Kidney (tissue), 22 donors: ENCODE measurements at places on chromosomes 5 and 9. TPM values are rescaled to one million over a fixed set of nuclear protein-coding genes. Genes with fewer than 3 reads are reported as not detected.

Gene CCL19
- total RNA-seq, result 60.8 TPM

Gene TGFBR1
- 50.8 TPM for total RNA-seq

Gene SLC34A3
- total RNA-seq, result 0.13 TPM

Gene PPP6C
- 43.9 TPM for total RNA-seq

Gene FBP2
- not detected for total RNA-seq

Gene RASGEF1C
- 0.16 TPM for total RNA-seq

Gene IL4
- total RNA-seq, result not detected

Gene TSSK1B
- total RNA-seq, result 0.13 TPM

Gene NOXA1
- 21.8 TPM for total RNA-seq

DNA sequence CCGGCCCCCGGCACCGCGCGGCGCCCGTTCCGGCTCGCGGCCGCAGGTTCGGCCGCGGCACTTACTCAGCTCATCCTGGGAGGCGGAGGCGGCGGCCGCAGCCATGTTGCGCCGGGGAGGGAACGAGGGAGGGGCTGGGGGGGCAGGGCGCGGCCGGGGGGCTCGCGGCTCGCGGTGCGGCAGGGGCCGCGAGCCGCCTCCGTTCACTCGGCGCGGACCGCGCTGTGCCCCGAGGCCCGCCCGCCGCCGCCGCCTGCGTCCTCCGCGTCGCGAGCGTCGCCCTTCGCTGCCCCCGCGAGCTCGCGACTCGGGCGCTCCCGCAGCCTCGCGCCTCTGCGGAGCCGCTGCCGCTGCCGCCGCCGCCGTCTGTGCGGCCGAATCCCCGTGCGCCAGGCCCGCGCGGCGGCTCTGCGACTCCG, 735 bp downstream of the ECPAS start:
- no peak overlapping the region for H3K4me3 ChIP-seq
- H3K4me1 ChIP-seq, result peaks cover 2% of the 10 kb centered on the region
- H3K27me3 ChIP-seq, result no peaks in the 10 kb centered on the region
- no peaks in the 10 kb centered on the region for H3K36me3 ChIP-seq
- H3K27ac ChIP-seq, result no peak overlapping the region

DNA sequence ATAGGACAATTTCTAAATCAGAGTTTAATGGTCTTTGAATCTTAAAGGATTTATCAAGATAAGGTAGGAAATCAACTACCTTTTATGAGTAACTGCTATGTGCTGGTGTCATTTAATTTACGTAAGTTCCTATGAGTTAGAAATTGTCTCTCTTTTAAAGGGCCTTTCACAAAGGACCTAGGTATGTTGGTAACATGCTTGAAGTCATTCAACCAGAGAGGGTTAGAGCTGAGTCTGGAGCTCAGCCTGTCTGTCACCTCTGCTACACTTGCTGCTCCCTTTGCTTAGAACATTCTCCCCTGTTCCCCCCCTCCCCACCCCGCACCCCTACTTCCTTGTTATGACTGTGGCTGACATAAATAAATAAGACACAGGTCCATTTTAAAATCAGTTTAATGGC, 190.3 kb upstream of the SEMA6A start:
- no peak overlapping the region for H3K27ac ChIP-seq
- no peak for DNase-seq
- H3K36me3 ChIP-seq, result no peaks in the 10 kb centered on the region
- H3K27me3 ChIP-seq, result no peaks in the 10 kb centered on the region
- H3K4me3 ChIP-seq, result no peak overlapping the region
- H3K4me1 ChIP-seq, result no peaks in the 10 kb centered on the region

GRCh38 chr5:176596689-176597416, 13.1 kb downstream of the GPRIN1 start:
- H3K4me1 ChIP-seq, result no peaks in the 10 kb centered on the region
- no peaks in the 10 kb centered on the region for H3K36me3 ChIP-seq
- H3K4me3 ChIP-seq, result no peak overlapping the region

DNA sequence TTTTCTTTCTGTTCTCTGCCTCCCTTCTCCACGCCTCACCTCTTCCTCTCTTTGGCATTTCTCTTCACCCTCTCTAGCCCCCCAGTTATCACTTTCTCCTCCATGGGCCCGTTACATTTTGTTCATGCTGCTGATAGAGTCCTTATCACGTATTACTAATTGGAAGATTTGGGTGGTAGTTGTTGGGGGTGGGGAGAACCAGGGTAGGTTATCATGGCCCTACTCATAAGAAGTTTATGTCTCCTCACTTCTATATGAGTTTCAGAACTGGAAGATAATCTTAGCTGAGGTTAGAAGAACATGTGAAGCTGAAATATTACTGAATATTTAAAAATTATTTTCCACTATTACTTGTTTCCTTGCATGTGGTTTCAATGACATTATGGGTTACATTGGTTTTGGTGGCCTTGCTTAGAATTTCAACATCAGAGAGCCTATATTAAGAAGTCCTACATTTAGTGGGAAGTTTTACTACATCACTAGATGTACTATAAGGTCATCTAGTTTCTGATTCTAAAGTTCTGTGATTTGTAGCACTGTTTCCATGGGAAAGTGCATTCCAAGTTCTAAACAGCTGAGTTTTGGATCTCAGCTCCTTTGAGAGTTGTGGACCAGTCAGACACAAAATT, 36.8 kb downstream of the PIP5K1B start:
- no peaks in the 10 kb centered on the region for H3K36me3 ChIP-seq
- DNase-seq, result no peak
- H3K27me3 ChIP-seq, result no peaks in the 10 kb centered on the region
- H3K4me3 ChIP-seq, result no peak overlapping the region

DNA sequence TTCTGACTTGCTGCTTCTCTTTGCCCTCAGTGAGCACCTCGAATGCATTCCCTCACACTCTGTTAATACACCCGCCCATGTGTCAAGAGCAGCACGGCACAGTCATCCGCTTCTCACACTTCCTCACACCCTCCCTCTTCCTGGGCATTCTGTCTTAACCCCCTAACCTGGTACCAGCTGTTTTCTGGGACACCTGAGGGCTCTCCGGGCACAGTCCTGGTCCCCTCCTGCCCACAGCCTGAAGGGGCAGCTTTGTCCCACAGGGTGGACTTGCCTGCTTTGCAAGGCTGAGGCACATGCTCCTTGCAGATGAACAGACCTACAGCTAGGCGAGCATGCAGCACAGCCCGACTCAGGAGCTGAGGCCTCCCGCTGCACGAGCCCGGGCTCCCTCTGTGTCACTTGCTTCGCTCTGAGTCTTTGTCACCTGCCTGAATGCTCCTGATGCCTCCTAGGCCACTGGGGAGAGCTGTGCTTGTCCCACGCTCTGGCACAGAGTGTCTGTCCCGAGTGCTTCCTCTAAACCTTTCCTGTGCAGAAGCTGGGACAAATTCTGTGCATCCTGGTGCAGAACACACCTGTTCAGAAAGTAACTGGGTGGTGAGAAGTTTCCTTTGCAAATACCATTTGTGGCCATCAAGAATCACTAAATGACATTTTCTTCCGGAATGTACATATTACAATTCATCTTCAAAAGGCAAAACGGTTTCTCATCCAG, 47.8 kb downstream of the AHRR start:
- H3K4me1 ChIP-seq, result no peaks in the 10 kb centered on the region
- no peaks in the 10 kb centered on the region for H3K36me3 ChIP-seq
- H3K27me3 ChIP-seq, result no peaks in the 10 kb centered on the region
- H3K27ac ChIP-seq, result no peak overlapping the region
- peak; percentile 41 for DNase-seq

GRCh38 chr9:132201780-132202703, 40.2 kb downstream of the NTNG2 start:
- DNase-seq, result no peak
- no peak overlapping the region for H3K4me3 ChIP-seq
- no peaks in the 10 kb centered on the region for H3K27me3 ChIP-seq
- H3K36me3 ChIP-seq, result no peaks in the 10 kb centered on the region
- H3K27ac ChIP-seq, result no peak overlapping the region
- H3K4me1 ChIP-seq, result no peaks in the 10 kb centered on the region
